ENCODE measurements at places on chromosomes 7 and 10.
A peak's percentile ranks its signal among the peaks of the same experiment; 100 is the strongest.

DNA sequence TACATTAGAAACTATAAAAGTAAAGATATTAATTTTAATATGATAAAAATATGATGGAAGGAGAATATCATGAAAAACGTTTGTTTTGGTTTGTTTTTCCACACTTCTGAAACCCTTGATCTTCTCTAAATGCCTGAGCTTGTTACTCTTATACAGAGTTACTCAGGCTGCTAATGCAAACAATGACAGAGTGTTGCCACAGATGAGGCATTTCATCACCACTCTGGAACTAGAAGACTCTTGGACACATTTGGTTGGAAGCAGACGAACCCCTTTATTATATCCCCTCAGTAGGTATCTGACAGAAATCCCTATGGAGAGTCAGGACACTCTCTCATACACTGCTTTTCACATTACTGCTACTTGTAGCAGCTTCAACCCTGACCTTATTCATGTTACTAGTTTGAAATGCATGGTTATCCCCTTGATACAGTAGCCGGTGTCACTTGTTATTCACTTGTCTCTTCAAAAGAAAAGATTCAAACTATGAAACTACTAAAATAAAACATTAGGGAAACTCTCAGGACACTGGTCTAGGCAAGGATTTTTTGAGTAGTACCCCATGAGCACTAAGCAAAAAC is 66.9 kb downstream of the SEMA3C start:
- no peak for DNase-seq

DNA sequence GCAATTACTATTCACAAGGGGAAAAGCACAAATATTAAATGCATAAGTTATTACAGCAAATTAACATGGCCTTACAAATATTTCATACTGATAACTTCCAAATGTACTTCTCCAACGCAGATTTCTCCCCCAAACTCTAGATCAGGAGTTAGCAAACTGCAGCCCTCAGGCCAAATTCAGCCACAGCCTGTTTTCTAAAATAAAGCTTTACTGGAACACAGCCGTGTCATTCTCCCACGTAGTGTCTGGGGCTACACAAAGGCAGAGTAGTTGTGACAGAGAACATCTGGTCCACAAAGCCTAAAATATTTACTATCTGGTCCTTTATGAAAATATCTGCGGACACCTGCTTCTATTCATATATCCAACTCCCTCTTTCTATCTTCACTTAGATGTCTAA is 151.8 kb upstream of the AHR start:
- no peak for DNase-seq

DNA sequence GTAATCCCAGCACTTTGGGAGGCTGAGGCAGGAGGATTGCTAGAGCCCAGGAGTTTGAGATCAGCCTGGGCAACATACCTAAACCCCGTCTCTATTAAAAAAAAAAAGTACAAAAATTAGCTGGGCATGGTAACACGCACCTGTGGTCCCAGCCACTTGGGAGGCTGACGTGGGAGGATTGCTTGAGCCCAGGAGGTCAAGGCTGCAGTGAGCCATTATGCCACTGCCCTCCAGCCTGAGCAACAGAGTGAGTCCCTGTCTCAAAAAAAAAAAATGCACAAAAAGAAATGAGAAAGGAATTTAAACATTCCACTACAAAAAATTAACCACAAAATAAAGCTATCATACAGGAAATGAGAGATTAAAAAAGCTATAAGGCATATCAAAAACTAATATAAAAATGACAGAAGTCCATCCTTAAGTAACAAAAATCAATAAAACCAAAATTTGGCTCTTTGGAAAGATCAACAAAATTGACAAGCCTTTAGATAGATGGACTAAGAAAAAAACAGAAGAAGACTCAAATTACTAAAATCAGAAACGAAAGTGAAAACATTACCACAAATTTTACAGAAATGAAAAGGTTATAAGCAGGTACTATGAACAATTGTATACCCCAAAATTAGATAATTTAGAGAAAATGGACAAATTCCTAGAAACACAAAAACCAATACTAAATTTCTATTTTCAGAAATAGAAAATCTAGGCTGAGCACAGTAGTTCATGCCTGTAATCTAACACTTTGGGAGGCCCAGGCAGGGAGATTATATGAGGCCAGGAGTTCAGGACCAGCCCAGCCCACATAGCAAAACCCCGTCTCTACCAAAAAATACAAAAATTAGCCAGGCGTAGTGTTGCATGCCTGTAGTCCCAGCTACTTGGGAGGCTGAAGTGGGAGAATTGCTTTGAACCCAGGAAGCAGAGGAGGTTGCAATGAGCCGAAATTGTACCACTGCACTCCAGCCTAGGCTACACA is 42.4 kb upstream of the NANOS1 start:
- no peak for DNase-seq

GRCh38 chr7:101859411-101860106 is 42.1 kb downstream of the CUX1 start:
- DNase-seq = no peak

DNA sequence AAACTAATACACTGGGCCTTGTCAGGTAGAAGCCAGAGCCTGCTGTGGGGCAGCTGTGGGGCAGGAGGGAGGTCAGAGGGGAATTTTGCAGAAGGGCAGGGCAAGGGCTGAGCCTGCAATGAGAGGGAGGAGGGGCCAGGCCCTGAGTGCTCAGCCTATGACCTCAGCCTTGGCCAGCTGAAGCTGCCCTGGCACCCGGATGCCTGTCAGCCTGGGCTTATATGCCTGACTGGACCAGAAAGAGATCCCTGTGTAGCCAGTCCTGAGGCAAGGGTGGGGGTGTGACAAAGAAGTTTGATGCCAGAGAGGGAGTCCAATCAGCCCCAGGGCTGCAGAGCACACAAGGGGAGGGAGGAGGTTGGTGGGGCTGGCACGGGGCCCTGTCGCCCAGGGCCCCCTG is 22.3 kb upstream of the PRRT4 start:
- no peak for DNase-seq

DNA sequence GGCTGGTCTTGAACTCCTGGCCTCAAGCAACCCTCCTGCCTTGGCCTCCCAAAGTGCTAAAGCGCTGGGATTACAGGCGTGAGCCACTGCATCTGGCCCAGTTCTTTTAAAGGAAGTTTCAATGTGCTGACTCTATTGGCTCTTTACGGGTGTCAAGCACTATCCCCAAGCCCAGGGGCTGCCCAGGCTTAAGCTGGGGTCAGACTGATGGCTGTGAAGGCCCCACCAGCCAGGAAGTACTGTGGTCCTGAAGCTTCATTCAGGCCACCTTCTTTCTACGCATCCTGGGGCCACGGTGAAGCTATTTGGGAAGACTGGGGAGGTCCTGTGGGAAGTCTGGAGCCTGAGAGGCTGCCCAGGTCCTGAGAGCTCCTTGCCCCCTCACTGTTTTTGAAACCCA is 8.0 kb downstream of the GPR15LG start:
- DNase-seq = no peak

GRCh38 chr7:123208793-123209192 is 9.0 kb upstream of the SLC13A1 start:
- peak; percentile 4 for DNase-seq

DNA sequence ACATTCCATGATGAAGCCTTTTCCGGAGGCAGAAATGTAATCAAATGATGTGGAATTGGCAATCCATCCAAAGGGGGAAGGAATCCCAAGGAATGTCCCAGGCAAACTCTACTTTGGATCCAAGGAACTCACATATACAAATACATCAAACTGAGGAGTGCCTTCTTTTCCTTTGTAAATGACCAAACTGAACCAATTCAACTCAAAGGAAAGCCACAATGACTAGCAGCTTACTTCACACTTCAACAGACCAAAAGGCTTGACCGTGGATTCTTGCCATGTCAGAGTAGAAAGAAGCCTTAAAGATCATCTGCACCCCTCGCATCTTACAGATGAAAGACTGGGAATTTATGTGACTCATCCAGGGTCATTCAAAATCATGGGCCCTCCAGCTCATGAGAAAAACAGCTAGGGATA is 79.7 kb upstream of the MACROH2A2 start:
- DNase-seq = no peak

- no peak for DNase-seq
These were observed 674 bp downstream of the MRPS24 start for GRCh38 chr7:43868681-43869005.

DNA sequence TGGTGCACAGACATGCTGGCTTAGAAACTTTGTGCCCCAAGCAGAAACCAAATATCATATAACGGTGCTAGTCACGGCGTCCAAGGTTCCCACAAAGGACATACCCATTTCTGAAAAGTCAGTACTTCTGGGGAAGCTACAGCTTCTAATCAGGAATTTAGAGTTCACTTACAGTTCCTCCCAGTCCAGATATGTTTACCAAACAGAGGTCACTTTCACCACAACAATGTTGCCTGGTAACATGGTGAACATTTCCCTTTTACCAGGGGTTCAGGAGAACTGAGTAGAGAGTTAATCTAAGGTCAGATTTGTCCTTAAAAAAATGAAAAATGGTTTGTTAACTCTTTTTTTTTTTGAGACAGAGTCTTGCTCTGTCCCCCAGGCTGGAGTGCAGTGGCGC is 265.9 kb upstream of the MKLN1 start:
- no peak for DNase-seq

DNA sequence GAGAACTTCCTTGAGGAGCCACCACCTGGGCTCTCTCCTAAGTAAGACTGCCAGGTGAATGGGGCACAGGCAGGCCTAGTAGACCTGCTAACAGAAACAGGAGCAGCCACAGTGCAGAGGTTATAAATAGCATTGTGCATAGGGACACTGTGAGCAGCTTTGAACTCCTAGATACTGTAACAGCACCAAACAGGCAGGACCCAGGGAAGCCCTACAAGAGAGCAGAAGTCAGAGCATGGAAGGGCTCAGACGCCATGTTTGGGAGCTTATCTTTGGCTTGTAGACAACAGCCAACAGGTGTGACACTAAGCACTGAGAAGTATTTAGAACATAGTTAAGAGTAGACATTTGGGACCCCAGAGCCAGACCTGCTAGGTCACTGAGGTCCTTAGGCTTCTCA is 14.5 kb downstream of the XRCC2 start:
- DNase-seq = no peak

All from hematopoietic multipotent progenitor cell treated with erythropoietin and hydrocortisone succinate and interleukin-3 and kit ligand, for 4 days (in vitro differentiated cells).